ENCODE measurements at places on chromosomes 13 and 19.

- no peak for DNase-seq
Measured at GRCh38 chr19:47490847-47491246, 6.8 kb upstream of the KPTN start.

- DNase-seq = peak; percentile 24
Measured at GRCh38 chr13:47066226-47066625, 169.4 kb upstream of the HTR2A start.

DNA sequence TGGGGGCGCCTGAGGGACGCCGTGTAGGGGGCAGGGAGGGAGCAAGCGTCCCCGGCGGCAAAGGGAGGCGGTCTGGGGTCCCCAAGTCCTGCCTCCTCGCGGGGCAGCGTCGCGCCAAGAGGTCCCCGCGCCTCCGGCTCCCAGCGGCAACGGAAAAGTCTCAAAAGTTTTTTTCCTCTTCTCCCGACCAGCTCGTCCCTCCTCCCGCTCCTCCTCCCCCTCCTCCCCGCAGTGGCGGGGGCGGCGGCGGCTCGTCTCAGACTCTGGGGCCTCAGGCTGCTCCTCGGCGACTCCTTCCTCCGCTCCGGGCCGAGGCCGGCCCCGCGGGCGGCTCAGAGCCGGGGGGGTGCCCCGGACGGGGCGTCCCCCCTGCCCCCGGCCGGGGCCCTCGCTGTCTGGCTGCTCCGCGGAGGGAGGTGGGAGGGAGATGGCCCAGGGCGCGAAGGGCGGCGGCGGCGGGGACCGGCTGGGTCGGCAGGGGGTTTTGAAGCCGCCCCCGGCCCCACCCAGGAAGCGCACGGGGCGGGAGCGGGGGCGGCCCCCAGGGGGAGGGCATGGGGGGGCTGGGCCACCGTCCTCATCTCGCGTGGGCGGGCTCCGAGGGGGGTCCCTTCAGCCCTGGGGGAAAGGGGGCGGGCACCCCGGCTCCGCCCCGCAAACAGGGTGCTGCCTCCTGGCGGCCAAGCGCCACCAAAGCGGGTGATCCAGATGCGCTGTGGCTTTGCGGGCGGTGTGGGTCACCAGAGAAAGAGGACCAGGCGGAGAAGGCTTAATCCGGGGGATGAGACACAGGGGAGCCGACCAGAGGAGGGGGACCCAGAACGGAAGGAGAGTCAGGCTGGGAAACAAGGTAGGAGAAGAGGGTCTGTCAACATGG is at the start of gene TGFB1:
TGFB1 (minus strand) TSS at position 457 of the 877 bp plus-strand sequence. CDS start 878 bp downstream, outside the sequence.
- peak; percentile 91 for DNase-seq

GRCh38 chr13:67554746-67555452 is 324.8 kb upstream of the PCDH9 start:
- DNase-seq = peak; percentile 32

GRCh38 chr13:33676045-33676989 is 141.6 kb upstream of the RFC3 start:
- peak; percentile 42 for DNase-seq

DNA sequence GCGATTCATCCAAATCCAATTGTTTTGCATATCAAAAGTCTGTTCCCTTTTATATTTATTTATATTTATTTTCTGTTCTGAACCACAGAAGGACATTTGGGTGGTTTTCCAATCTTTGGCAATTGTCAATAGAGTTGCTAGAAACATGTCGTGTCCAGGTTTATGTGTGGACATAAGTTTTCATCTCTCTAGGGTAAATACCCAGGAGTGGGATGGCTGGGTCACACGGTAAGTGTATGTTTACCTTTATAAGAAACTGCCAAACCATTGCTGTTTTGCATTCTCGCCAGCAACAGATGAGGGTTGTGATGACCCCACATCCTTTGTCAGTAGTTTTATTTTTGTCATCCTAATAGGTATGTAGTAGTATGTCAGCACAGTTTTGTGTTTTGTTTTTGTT is 12.5 kb downstream of the AP1M1 start:
- no peak for DNase-seq

GRCh38 chr13:107678075-107678689 is 537.2 kb downstream of the LIG4 start:
- peak; percentile 11 for DNase-seq

DNA sequence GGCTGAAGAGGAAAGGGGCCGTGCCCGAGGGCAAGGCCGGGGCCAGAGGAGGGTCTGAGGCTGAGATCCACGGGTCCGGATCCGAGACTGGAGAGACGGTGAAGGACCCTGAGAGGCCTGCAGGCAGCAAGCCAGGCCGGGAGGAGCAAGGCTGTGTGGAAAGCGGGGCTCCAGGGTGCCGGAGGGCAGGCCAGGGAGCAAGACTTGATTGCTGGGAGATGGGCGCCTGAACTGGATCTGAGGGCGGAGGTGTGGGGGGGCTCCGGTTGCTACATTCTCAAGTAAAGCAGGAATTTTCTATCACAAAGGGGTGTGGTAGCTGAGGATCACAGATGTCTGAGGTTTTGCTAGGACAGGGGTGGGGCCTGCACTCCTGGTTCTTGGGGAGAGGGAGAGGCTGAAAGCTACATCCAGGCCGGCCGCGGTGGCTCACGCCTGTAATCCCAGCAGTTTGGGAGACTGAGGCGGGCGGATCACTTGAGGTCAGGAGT is 3.8 kb downstream of the MAMSTR start:
- DNase-seq = no peak

DNA sequence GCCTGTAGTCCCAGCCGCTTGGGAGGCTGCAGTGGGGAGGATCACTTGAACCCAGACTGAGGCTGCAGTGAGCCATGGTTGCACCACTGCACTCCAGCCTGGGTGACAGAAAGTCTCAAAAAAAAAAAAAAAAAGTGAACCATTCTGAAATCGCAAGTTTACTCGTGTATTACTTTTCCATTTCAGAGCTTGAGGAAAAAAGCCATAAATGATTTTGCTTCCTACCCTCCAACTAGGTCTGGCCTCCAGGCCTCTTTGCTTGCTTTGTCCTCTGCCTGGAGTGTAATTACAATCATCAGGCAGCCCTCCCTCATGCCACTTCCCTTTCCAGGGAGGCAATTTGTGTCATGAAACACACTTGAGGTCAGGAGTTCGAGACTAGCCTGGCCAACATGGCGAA is 8.5 kb downstream of the BLVRB start:
- no peak for DNase-seq

GRCh38 chr13:98253526-98253925 is 76.5 kb upstream of the RNF113B start:
- DNase-seq = no peak

DNA sequence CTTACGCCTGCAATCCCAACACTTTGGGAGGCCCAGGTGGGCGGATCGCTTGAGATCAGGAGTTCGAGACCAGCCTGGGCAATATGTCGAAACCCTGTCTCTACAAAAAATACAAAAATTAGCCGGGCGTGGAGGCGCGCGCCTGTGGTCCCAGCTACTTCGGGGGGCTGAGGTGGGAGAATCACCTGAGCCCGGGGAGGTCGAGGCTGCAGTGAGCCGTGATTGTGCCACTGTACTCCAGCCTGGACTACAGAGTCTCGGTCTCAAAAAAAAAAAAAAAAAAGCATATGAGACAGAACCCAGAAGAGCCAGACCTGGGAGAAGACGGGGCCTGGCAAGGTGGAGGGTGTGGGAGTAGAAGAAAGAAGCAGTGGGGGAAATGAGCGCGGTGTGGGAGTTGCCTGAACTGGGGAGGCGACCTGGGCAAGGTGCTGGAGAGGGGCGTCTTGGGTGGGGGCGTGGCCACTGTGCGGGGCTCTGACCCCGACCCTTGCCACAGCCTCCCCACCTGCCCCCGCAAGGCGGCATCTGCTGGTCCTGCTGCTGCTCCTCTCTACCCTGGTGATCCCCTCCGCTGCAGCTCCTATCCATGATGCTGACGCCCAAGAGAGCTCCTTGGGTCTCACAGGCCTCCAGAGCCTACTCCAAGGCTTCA is 533 bp downstream of the DKKL1 start:
- no peak for DNase-seq

- DNase-seq = peak; percentile 8
Measured at GRCh38 chr13:96817336-96817941, 176.8 kb downstream of the OXGR1 start.

DNA sequence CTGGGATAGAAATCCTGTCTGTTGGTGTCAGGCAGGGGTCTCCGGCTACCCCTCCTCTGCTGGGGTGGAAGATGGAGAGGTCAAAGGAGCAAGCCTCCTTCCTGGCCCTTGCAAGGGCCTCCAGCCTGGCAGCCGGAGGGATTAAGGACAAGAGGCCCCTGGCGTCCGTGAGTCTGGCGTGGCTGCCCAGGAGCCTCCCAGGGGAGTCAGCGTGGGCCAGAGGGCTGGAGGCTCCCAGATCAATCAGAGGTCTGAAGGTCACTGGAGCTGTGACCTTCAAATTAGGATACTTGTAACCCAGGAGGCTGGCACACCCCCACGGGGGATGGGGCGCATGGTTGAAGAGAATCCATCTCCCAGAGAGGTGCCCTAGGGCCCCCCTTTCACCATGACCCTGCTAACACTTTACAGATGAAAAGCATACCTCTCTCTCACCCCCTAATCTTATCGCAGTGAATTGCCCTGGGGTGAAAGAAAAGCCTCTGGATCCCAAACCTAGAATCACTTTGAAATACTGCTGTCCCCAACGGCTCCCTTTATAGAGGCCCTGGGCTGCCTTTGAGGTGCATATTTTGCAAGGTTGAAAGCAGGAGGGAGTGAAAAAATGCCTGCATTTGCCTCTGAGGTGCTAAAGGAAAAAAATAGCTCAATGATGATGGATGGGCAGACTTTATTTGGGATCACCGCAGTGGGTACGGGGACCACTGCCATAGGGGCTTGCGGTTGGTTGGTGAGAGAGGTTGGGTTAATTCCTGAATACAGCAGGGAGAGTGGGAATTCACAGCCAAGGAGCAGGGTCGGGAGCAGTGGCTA is 44.9 kb upstream of the PEG3 start:
- DNase-seq = no peak

- peak; percentile 95 for DNase-seq
Measured at GRCh38 chr13:109786457-109787134, at the start of gene IRS2. IRS2 (minus strand) TSS chr13:109786583; CDS start chr13:109786053, 530 bp downstream.

DNA sequence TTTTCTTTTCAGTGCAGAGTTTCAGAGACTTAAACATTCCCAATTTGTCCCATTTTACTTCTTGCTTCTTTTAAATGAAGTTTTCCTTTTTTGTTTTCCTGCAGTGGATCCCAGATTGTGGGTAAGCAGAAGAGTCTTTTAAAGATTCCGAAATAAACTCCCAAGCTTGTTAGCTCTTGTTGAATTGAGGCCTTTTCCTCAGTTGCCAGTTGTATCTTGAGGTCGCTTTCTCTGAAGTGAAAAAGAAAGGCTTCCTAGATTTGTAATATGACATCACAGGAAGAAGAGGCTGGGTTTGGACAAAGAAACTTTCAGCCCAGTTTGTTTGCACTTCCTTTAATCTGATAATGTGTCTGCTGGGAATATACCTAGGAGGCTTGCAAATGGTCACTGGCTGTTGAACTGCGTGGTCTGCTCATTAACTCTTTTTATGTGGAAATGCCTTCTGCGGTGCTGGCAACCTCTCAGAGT is at the start of gene LPAR6:
LPAR6 (minus strand) TSS at position 233 of the 471 bp plus-strand sequence. CDS start 690 bp downstream, outside the sequence.
- peak; percentile 43 for DNase-seq

DNA sequence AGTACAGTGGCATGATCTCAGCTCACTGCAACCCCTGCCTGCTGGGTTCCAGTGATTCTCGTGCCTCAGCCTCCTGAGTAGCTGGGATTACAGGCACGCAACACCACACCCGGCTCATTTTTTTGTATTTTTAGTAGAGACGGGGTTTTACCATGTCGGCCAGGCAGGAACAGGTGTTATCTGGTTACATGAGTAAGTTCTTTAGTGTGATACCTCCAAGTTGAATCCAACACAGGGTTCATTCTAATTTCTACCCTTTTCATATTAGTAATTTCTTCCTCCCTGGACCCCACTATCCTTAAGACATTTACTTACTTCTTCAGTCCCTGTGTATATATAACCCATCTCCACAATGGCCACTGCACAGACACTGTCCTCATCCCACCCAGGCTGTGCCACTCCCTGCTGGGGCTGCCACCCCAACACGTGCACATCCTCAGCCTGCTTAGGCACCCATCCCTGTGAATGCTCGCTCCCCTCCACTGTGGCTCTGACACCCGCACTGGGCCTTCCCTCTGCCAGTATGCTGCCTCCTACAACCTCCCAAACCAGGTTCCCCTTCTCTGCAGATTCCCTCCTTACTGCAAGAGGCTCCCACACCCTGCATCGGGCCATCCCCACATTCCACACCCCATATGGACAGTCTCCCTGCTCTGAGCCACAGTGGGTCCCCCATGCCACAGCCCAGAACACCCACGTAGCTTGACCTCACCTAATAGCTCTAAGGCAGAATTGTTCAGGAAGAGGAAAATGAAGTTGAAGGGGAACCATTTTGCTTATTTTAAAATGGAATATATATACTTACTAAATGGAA is 147.1 kb downstream of the TBC1D4 start:
- no peak for DNase-seq

- no peak for DNase-seq
Measured at GRCh38 chr13:53052675-53053074, 24.1 kb downstream of the OLFM4 start.

- DNase-seq = no peak
Measured at GRCh38 chr13:48411147-48411794, 1.6 kb downstream of the LPAR6 start.

DNA sequence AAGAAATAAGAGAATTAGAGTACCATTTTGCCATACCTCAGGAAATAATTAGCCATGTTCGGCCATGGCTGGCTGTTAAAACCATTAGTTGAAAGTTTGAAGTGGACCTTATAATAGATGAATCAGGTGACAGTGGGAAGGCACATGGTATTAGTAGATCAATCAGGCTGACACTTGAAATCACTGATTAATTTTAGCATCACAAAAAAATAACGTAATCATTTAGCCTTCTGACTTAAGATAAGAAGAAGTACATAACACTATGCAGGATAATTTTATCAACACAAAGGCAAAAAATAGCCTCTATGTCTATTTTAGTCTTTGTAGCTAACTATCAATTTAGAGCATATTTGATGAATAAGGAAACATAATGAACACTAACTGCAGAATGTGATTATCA is 615.5 kb downstream of the PCDH17 start:
- DNase-seq = no peak

DNA sequence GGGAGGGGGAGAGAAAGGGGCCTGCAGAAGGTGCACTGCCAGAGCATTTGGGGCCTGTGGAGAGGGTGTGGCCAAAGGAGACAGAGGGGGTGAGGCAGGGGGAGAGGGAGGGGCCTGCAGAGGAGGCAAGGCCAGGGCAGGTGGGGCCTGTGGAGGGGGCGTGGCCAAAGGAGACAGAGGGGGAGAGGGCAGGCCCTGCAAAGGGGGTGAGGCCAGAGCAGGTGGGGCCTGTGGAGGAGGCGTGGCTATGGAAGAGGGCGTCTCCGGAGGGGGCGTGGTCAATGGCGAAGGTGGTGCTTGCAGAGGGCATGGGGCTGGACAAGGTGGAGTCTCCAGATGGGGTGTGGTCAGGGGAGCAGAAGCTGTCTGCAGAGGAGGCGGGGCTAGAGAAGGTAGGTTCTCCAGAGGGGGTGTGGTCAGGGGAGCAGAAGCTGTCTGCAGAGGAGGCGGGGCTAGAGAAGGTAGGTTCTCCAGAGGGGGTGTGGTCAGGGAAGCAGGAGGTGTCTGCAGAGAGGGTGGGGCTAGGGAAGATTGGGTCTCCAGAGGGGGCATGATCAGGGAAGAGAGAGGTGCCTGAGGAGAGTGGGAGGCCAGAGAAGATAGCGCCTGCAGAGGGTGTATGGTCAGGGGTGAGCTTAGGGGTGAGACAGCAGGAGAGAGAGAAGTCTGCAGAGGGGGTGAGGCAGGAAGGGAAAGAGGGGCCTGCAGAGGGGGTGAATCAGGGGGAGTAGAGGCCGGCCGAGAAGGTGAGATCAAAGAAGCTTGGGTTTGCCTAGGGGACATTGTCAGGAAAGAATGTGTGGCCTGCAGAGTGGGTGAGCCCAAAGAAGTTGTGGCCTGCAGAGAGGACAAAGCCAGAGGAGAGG is 3.4 kb downstream of the PRR36 start:
- peak; percentile 28 for DNase-seq
